Substantia nigra (tissue), 51 donors: ENCODE measurements at places on chromosomes 6 and 20.

DNA sequence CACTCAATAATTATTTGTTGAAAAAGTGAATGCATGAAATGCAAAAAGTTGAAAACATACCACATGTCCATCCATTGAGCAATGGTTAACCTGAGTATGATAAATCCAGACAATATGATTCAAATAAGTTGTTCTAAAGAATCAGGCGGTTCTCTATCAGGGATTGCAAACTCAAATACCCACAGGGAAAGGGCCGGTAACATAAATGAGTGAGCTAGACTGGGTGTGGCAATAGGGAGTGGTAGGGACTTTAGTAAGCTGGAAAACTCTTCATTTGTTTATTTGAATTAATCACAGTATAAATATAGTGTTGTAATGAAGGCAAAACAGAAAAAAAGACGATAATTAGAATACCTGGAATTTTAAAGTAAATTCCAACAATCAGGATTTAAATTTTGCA is 106.3 kb downstream of the BCAS1 start:
- no peak for DNase-seq

- no peak for DNase-seq
Measured at GRCh38 chr6:88223298-88223697, 57.2 kb upstream of the CNR1 start.

DNA sequence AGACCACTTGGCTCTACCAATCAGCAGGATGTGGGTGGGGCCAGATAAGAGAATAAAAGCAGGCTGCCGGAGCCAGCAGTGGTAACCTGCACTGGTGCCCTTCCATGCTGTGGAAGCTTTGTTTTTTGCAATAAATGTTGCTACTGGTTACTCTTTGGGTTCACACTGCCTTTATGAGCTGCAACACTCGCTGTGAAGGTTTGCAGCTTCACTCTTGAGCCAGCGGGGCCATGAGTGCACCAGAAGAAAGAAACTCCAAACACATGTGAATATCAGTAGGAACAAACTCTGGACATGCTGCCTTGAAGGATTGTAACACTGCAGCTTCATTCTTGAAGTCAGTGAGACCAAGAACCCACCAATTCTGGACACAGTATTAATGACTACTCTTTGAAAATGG is 89.9 kb upstream of the MBOAT1 start:
- DNase-seq, result no peak

GRCh38 chr6:90214461-90214860 is 82.2 kb downstream of the BACH2 start:
- no peak for DNase-seq

DNA sequence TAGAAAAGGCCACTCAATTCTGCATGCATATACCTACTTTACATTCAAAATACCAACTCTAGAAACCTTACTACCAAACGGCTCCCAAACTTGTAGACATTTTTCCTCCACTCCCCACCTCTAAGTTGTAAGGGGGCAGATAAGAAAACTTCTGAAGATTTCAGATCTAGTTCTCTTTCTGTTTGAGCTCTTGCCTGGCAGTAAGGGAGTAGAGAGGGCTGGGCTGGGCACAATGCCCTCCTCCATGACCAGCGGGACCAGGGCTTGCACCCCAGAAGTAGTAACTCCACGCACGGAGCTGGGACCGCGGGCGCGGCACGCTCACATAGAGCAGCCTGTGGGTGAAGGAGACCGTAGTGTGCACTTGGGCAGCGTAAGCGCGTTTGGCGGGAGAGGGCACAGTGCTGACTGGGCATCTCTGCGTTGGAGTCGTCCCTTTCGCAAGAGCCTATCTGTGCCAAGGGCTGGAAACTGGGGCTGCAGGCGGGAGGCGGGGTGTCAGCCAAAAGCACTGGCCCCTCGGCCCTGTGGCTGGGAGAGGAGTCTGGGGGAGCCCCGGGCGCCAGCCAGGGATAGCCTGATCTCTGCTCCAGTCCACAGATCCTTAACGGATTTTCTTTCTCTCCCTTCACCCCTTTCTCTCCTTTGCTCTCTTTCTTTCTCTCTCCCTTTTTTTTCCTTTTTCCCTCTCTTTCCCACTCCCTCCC is 32.4 kb downstream of the PHACTR1 start:
- no peak for DNase-seq

DNA sequence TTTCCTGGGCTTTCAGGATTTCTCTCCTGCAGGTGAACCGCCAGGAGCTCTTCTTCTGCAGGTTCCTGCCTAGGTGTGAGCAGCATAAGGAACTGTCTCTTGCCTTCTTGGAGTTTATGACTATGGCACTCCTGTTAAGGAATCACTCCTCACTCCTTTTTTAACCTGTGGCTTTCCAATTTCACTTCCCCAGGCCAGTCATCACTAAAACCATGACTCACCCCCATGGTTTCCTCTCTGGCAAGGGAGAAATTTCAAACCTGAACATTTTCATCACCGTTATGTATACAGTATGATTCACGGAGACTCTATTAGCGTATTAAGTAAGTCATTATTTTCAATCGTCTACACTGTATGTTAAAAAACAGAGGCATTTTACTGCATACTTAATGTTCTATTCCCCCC is 78.2 kb upstream of the ARID1B start:
- no peak for DNase-seq

DNA sequence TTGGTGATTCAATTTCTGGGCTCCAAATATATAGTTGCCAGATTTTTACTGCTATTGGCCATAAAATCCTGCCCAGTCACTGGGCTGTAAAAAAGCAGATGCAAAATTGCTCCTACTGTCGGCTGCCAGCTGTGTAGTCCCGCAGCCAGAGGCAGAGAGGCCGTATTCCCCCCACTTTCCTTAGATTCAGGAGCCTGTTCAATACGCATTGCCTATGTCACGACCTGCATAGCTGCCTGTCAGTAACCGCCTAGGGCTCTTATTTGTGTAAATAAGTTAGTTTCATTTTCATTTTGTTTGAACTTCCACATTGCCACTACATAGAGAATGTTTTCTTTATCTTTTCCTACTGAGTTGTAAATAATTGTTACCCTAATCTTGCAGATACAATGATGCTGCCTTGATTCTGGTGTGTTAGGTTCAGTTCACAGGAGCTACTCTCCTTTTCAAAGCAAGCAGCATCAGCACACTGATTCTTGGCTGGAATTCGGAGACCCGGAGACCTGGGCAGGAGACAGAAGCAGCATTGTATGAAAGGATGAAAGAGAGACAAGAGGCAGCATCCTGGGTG is 46.0 kb upstream of the UST start:
- DNase-seq, result peak; percentile 6

DNA sequence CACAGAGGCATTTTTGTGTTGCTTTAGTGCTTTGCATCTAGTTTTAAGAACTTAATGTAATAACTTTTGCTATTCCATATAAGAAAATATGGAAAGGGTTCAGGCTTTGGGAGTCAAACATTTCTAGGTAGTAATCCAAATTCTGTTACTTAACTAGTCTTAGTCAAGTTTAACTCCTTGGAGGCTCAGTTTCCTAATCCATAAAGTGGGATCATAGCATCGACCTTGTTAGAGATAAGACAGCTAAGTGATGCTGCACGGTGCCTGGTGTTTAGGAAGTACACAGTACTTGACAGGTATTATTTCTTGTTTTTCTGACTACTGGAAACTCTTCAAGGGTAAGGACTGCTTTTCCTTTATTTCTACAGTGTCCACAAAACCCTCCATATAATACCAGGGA is 24.5 kb upstream of the ARMH2 start:
- DNase-seq, result no peak

DNA sequence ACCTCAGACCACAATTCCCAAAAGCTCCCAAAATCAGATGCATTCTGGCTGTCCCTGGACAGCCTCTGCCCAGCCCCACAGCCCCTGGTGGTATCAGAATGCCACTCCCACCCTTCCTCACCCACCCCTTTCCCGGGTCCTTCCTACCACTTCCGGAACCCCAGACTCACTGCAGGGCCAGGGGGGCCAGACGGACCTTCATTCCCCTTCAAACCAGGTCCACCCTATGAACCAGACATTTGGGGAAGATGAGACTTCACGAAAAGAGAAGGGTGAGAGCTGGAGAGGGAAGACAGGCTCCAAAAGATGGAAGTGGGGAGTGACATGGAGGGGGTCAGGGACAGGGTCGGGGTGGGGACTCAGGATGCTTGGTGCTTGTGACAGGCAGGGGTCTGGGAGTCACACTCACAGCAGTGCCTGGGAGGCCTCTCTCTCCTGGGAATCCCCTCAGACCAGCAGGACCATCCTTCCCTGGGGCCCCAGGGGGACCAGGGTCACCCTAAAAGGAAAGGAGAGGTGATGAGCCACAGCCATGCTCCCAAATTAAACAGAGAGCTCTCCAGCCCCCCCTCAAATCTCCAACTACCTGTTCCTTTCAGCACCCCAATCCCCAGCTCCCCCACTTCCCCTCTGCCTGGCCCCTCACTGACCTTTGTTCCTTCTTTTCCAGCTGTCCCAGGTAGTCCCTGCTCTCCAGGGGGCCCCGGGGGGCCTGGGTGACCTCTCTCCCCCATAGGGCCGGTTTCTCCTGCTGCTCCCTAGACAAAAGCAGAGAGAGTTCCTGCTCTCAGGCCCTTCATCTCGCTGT is 20.2 kb downstream of the COL11A2 start:
- no peak for DNase-seq

GRCh38 chr20:40493071-40493470 is 196.0 kb downstream of the MAFB start:
- DNase-seq, result no peak

DNA sequence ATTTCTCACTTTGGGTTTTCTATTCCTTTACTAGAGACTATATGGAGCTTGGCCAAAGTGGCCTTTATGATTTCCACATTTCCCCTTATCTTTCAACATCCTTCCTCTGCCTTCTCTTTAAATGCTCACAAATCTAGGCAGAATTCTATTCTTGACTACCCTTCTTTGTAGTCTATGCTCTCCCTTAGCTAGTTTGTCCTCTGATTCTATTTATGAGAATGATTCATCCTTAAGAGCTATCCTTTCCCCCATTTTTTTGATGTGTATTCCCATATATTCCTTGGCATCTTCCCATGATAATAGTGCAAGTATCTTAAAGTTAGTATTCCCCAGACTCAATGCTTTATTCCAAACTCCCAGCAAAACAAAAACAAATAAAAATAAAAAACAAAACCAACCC is 53.1 kb downstream of the IL20RA start:
- no peak for DNase-seq

DNA sequence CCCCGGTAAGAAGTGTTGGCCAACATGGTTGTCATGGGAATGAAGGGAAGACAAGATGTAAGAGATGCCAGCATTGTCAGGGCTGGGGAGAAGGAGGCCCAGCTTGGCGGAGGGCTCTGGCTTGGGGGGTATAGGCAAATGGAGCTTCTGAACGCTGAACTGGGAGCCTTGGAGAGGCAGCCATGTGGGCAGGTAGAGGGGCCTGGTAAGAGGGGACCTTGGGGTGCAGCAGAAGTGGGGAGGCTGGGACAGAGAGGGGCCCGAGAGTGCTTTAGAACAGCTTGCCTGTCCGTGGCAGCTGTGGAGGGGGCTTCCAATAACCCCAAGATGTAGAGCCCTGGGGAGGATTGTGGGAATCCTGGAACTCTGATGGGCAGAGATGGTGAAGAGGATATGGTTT is 3.0 kb downstream of the SLC22A1 start:
- no peak for DNase-seq

GRCh38 chr6:36961441-36962435 is 7.2 kb downstream of the PI16 start:
- no peak for DNase-seq
